GM13977 (cell line): ENCODE measurements at places on chromosomes 3 and 15.
A peak's percentile ranks its signal among the peaks of the same experiment; 100 is the strongest.

DNA sequence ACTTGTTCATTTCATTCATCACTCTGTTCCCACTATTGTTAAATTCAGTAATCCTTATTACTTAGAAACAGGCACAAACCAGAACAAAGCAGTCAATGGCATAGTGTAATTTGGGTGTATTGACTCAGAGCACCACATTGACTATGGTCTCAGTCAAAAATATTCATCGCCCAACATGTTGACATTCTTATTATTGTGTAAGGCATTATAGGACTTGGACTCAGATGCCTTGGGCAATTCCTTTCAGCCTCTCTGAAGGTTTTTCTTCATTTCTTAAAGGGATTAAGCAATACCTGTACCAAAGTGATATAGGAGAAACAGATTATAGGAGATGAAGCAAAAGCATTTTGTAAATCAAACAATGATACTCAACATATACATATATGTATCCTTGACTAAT lies 114.7 kb upstream of the BHLHE40 start:
- DNase-seq = no peak

- no peak for DNase-seq
Observed at GRCh38 chr3:71057526-71057894, 526.0 kb downstream of the FOXP1 start.

GRCh38 chr15:78149805-78150751 lies 916 bp downstream of the IDH3A start:
- DNase-seq = no peak

DNA sequence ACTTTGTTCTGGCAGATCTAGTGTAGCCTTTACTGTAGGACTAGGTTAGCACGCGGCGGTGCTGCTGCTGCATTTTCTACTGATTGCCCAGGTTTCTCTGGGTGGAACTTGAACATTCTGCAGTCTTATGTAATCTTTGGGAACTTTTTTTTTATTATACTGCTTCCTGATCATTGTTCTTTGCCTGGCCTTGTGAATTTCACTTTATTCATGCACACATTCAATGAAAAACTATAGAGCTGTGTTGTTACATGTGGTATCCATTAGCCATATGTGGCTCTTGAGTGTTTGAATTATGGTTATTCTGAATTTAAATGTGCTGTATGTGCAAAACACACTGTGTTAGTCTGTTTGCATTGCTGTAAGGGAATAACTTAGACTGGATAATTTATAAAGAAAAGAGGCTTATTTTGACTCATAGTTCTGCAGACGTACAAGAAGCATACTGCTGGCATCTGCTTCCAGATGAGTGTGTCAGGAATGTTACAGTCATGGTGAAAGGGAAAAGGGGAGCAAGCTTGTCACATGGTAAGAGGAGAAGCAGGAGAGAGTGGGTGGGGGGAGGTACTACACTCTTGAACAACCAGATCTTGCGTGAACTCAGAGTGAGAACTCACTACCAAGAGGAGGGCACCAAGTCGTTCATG lies 26.5 kb downstream of the MEF2A start:
- DNase-seq = no peak

GRCh38 chr3:90062016-90062415 lies 954.6 kb downstream of the EPHA3 start:
- no peak for DNase-seq

DNA sequence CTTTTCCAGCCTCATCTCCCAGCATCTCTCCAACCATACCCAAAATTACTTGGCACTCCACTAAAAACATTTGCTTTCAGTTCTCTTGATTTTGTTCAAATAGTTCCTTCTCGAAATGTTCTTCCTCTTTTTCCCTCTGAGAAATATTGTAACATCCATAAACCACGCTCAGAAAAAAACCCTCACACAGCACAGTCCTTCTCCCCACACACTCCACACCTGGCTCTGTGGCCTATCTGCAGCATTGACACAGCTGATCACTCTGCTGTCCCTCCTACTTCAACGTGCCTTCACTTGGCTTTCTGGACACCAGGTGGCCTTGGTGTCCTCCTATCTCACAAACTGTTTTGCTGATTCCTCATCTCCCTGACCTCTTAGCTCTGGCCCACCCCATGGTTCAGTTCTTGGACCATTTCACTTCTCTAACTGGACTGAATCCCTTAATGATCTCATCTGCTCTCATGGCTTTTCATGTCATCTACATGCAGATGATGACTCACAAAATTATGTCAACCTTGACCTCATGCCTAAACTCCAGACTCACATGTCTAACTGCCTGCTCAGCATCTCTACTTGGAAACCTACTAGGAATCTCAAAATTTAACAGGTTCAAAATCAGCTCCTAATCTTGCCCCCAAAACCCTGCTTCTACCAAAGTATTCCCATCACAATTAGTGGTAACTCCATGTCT lies 93.3 kb downstream of the TRIM42 start:
- DNase-seq = no peak

GRCh38 chr15:59371458-59372351 lies 966 bp downstream of the MYO1E start:
- DNase-seq = peak; percentile 64

- DNase-seq = no peak
Observed at GRCh38 chr3:135169651-135170050, 374.6 kb downstream of the EPHB1 start.

GRCh38 chr15:93052090-93052879 lies 36.7 kb downstream of the RGMA start:
- no peak for DNase-seq

- no peak for DNase-seq
Observed at GRCh38 chr15:80331886-80332406, 72.2 kb upstream of the ARNT2 start.

- no peak for DNase-seq
Observed at GRCh38 chr15:77475001-77475400, 54.3 kb downstream of the HMG20A start.

GRCh38 chr3:138186221-138186620 lies 880 bp upstream of the ARMC8 start:
- no peak for DNase-seq

DNA sequence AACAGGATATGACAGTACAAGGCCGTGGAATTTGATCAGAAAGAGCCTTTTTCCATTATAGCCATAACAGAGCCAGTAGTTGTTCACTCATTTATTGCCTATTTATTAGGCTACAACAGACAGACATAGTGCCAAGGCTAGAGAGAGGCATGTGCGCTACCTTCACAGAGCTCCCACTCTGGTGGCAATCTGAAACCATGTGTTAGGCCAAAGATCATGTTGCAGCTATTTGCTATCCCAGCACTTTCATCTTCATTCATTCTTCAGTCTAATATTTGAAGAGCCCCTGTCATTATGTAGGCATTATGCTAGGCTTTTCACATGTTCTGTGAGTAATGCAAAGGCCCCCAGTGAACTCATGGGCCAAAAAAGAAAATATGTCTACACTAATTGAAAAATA lies 404.8 kb downstream of the IGSF11 start:
- DNase-seq = no peak

DNA sequence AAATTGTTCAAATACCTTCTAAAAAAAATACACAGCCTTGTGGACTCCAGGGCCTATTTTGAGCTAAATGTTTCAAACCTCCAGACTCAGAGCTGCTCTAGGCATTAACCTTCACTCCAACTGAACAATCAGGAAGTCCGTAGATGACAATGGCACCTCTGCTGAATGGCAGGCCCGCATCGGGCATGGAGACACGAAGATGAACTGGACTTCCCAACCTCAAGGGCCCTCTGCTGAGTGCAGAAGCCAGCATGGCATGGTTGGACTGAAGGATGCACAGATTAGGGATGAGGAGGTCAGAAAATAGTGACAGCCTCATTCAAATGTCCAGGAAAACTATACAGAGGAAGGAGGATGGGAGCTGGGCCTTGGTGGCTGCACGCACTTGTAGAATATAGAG lies 2.2 kb downstream of the FAM174B start:
- no peak for DNase-seq

GRCh38 chr3:52437326-52438103 lies 7.4 kb downstream of the SEMA3G start:
- DNase-seq = no peak

GRCh38 chr3:123790254-123791072 lies 93.7 kb downstream of the MYLK start:
- no peak for DNase-seq

DNA sequence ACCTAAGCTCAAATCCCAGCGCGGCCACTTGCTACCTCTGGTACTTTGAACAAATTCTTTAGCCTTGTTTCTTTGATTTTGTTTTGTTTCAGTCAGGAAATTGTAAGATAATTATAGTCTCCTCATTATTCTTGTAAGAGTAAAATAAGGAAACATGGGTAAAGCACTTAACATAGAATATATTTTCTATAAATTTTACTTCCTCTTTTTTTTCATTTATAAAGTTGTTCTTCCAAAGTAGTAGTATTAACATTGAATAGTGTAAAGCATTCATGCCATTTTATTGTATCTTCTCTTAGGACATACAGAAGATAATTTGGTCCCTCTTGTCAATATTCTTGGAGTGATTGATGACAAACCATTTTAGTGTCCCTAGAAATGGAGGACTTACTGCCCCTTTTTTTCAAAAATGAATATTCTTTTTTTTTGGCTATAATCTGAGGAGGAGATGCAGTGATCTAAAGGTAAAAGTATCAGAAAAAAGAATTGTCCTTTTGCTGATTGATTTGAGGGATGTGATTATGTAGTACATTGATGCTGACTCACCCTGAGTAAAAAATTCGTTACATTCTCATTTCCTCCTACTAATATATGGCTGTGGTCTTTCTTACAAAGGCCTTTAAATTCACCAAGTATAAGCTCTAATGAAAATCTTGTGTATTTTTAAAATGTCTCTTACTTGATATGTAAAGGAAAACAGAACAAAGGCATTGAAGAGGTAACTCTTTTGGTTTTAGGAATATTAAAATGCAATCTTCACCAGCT lies 51.0 kb downstream of the ALCAM start:
- no peak for DNase-seq

DNA sequence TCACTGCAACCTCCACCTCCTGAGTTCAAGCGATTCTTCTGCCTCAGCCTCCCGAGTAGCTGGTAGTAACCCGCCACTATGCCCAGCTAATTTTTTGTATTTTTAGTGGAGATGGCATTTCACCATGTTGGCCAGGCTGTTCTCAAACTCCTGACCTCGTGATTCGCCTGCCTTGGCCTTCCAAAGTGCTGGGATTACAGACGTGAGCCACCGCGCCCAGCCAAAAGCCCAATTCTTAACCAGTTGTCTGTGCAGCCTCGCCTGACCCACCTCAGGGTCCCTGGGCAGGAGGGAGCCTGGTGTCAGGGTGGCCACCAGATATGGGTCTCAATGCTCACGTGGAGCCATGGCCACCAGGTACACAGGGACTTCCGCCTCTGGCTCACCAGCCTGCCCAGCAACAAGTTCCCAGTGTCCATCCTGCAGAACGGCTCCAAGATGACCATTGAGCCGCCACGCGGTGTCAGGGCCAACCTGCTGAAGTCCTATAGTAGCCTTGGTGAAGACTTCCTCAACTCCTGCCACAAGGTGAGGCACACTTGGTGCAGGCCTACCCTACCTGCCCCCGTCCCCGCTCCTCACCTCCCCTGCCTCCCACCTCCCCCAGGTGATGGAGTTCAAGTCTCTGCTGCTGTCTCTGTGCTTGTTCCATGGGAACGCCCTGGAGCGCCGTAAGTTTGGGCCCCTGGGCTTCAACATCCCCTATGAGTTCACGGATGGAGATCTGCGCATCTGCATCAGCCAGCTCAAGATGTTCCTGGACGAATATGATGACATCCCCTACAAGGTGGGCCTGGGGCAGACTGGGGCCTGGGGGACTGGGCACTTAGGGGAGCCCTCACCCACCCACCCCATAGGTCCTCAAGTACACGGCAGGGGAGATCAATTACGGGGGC lies 48.6 kb downstream of the SEMA3G start:
- DNase-seq = no peak

- no peak for DNase-seq
Observed at GRCh38 chr15:98853617-98854420, 153.8 kb downstream of the PGPEP1L start.

GRCh38 chr15:95284492-95284891 lies 1046.0 kb upstream of the NR2F2 start:
- DNase-seq = no peak

- peak; percentile 21 for DNase-seq
Observed at GRCh38 chr3:18424729-18425640, at the start of gene SATB1. Gene SATB1, minus strand, starts transcription at chr3:18425339. Its CDS starts 4,372 bp downstream, at chr3:18420967.

GRCh38 chr3:181868576-181869082 lies 156.9 kb downstream of the SOX2 start:
- DNase-seq = no peak

GRCh38 chr3:144763878-144764454 lies 792.3 kb downstream of the DIPK2A start:
- no peak for DNase-seq

GRCh38 chr3:124685481-124685880 lies 44.8 kb upstream of the UMPS start:
- DNase-seq = no peak

- no peak for DNase-seq
Observed at GRCh38 chr3:41192885-41193284, 6.4 kb upstream of the CTNNB1 start.

DNA sequence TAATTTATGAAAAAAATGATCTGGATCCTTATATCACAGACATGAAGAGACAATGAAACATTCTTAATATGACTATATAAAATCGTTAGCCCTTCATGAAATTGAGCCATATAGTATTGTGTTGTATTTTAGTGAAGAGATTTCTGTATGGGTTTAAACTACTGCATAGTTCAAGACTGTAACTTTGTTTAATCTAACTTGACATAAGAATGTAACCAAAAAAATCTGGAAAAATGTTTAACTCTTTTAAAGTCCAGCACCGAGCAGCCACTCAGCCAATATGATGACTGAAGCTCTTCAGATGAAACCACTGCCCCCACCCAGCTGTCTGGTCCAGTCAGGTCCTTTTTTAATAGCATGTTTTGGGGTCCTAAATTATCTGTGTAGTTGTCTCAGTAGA lies 4.9 kb downstream of the NANOGP8 start:
- DNase-seq = no peak

- DNase-seq = no peak
Observed at GRCh38 chr3:30438126-30438525, 168.3 kb upstream of the TGFBR2 start.

DNA sequence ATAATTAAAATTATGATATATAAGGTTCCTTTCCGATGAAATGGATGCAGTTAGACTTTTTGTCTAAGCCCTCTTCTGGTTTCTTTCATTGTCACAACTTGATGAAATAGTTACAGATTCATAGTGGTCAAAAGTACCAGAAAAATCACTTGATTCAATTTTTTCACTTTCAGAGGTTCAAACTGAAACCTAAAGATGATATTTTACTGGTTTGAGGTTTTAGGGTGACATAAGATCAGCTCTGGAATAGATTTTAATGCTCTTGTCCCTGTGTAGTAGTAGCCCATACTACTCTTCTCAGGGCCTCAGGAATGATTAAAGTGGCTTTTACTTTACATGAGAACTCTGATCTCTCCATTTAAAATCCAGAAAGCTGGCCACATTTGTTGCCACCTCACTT lies 479.1 kb upstream of the ZNF717 start:
- DNase-seq = no peak
